ENCODE measurements at places on chromosomes 6 and 20.
A peak's percentile ranks its signal among the peaks of the same experiment; 100 is the strongest.

GRCh38 chr20:39640147-39640546 lies 678.0 kb downstream of the DHX35 start:
- no peak for DNase-seq

DNA sequence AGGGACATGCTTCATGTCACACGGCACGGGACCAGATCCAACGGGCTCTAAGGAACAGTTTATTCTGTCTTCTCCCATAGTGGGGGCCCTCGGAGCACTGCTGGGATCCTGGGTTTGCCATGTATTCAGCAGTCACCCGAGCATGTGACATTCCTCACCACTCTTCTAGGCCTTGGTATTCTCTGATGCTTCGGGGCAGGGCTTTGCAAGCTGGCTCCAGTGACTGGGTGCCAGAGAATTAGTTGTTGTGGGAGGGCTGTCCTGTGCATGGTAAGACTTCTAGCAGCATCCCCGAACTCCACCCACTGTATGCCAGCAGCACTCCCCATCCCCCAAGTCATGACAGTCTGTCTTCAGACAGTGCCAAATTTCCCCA lies 5.4 kb downstream of the CCN5 start:
- DNase-seq, result no peak

DNA sequence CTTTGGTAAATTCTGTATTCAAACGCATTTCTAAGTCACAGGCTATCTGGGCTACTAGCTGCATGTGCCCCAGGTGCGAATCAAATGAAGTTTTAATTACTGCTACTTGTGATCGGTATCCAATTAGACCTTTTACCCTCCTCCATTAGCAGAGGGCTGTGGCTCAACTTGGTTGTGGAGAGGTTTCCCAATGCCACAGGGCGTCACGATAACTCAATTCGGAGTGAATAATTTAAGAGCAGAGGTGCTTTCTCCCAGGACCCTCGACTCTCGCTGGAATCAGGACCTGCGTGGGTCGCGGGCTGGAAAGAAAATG lies 640 bp downstream of the SAYSD1 start:
- no peak for DNase-seq

DNA sequence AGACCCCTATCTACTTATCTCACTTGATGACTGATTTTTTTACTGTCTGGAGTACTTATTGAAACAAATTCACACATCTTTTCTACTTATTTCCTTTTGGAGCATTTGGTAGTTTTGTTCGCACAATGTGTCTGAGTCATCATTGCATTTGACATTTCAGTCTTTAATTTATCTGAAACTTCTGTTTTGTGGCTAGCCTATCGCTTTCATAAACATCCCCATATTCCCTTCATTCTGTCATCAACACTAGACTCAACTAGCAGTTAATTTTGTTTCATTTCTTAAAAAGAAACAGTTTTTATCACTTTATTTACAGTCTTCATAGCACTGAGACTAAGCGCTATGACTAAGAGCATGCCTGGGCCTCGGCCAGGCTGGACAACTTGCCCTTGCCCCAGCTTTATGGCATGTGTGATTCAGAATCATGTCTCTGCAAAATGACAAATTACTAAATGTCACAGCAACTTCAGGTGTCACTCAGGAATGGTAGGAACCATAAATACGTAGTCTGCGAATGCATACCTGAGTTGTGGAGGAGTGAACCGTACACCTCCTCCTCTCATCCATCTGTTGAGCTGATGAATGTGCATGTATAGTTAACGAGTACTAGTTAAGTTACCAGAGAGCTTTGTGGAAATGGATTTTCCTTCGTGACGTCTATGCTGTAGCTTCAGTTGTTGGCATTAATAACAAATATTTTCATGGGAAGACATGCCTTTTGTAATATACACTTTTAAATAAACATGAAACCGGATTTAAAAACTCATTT lies 16.2 kb downstream of the L3MBTL3 start:
- peak; percentile 10 for DNase-seq

DNA sequence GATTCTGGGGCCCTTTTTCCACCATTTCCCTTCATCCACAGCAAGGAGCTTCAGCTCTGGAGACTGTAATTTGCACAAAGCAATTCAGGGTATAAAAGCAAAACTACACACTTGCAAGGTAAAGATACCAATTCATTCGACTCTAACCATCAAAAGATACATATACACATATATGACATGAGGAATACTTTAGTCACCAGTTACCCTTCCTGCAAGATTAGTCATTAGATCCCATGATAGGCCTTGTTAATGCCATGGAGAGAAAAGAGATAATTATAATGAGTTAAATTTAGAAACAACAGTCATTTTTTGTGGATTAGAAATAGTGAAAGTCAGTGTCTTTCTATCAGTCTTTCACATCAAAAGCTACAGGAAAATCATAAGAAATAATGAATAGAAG lies 204.2 kb downstream of the KCNQ5 start:
- DNase-seq, result no peak
